ENCODE measurements at places on chromosomes 13 and 19.

DNA sequence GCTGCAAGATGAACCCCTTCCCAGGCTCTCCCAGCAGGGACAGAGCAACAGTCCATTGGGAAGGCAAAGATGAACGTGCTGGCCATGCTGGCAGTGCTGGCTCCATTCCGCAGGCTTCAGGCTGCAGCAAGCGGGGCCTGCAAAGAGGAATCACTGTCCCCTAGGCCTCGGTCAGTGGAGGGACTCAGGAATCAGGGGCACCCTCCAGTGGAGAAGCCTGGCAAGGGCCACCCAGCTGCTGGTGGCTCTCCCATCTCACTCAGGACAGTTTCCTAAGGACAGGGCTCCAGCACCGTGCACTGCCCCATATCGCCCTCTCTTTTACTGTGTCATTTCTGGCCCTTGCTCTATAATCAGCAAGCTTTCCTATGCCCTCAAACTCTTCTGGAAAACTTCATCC lies 498.6 kb downstream of the EFNB2 start:
- DNase-seq, result no peak

- no peak for DNase-seq
Observed at GRCh38 chr19:54045771-54046170, 17.9 kb downstream of the VSTM1 start.

- no peak for DNase-seq
Observed at GRCh38 chr13:87684850-87685742, 13.9 kb downstream of the SLITRK5 start.

DNA sequence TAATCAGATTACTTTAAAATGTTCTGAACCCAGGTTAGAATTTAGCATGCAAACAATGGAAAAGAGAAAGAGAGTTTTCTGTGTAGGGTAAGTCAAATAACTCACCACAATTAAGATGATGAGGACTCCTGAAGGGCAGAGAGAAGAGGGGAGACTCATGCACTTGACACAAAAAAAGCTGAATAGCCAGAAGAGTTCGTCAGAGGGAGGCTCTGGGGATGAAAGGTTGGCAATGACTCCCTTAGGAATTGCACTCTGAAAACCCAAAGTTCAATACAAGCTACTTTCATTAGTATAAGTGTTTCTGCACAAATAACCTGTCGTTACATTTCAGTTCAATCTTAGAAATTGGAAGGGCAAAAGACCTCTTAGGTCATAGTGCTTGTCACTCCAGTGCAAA lies 434.4 kb upstream of the PCDH9 start:
- DNase-seq, result no peak

GRCh38 chr19:46216612-46217011 lies 12.9 kb upstream of the IGFL1 start:
- DNase-seq, result no peak

DNA sequence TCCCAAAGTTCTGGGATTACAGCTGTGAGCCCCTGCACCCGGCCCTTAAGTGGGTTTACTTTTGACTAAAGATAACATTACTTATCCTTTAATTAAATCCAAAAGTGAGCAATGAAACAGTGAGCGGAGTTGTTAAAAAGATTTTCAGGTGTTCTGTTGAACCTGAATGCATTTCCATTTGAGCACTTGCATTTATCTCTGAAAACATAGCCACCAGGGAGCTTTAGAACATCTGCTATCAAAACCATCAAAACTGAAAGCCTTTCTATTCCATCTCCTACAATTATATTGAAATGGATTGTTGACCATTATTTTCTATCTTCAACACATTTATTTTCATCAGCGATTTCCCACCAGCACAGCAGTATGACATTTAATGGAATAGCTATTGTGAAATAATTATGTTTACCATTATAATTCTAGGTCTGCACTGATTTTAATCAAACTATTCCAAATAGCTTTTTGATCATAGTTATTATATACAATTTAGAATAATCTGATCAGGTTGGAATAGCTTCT lies 269.0 kb downstream of the FGF14 start:
- no peak for DNase-seq

DNA sequence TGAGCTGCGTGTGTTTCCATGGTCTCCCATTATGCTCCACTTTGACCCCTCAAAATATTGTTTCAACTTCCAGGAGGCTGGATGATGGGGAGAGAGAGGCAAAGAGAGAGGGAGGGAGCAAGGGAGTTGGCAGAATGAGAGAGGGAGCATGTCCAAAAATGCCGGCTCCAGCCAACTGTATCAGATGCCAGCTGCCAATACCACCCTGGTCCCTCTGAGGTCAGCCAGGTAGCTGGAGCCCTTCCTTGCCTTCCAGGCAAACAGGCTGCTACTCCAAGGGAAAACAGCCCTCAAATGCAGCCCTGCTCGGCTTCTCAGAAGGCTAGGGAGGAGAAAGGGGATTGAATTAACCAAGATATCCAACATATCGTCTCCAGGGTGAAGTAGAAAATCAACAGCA lies 440.0 kb downstream of the TSHZ3 start:
- DNase-seq, result no peak

DNA sequence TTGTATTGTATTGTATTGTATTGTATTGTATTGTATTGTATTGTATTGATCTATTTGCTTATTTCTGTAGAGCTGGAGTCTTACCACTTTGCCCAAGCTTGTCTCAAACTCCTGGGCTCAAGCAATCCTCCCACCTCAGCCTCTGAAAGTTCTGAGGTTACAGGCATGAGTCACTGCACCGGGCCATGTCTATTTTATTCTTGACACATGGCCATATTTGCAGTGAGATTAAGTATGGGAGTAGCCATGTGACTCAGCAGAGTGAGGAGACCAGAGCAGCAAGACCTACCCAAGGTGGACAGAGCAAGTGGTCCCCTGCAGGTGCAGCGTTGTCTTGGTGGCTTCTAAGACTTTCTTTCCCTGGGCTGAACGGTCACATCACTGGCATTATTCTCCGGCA lies 49.1 kb upstream of the UBAC2 start:
- peak; percentile 66 for DNase-seq

- DNase-seq, result no peak
Observed at GRCh38 chr13:40438022-40438680, 228.3 kb downstream of the FOXO1 start.

- DNase-seq, result no peak
Observed at GRCh38 chr19:41327076-41327575, 17.2 kb downstream of the CCDC97 start.

DNA sequence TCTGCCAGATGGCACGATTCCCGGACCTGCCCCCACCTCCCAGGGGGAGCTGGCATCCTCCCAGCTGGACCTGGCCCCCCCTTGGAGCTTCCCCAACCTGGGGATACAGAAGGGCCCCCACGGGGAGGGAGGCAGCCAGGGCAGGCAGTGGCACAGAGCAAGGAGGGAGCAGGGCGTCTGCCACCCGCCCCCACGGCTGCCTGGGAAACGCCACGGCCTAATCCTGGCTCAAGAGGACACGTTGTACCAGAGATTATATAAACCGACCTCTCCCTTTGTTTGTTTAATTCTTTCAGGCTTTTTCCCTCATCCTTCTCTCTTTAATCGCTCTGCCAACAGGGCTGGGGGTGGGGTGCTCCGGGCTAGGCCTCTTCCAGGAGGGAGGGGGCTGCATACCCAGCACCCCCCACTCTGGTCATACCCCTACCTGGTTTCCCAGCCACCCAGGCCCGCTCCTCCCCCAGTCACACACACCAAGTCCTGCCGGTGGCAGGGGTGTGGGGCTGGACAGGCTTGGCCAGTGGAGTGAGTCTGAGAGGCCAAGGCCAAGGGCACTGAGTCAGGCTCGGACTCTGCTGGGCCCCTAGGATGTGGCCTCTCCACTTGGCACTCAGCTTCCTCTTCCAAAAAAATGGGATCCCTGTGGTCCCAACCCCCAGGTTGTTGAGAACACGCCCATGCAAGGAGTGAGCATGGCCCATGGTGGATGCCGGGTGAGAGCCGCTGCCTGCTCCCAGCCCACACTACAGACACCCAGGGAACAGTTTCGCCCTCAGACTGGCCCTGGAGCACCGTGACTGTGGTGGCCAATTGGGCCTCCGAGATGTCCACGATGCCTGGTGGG lies 29.5 kb upstream of the NFIC start:
- DNase-seq, result no peak

GRCh38 chr13:98508685-98509084 lies 68.2 kb downstream of the STK24 start:
- DNase-seq, result no peak

DNA sequence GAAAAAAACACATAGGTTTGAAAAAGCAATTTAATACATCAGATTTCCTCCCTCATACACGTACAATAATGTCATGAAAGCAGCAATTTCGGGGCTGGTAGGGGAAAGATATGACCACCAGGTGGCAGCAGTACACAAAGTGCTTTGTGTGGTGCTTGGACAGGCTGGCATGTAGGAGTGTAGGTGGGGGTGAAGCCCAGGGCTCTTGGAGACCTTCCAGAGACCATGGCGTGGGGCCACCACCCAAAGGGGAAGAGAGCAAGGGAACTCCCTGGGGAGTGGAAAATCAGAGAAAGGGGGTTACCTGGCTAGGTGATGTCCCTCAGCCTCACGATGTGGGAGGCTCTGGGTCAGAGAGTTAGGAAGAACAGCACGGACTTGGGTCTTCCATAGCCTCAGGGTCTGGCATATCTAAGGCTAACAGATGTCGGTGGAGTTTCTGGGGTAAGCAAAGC lies 11.8 kb upstream of the CCNA1 start:
- peak; percentile 72 for DNase-seq

- DNase-seq, result no peak
Observed at GRCh38 chr13:91594061-91594460, 195.6 kb downstream of the GPC5 start.

DNA sequence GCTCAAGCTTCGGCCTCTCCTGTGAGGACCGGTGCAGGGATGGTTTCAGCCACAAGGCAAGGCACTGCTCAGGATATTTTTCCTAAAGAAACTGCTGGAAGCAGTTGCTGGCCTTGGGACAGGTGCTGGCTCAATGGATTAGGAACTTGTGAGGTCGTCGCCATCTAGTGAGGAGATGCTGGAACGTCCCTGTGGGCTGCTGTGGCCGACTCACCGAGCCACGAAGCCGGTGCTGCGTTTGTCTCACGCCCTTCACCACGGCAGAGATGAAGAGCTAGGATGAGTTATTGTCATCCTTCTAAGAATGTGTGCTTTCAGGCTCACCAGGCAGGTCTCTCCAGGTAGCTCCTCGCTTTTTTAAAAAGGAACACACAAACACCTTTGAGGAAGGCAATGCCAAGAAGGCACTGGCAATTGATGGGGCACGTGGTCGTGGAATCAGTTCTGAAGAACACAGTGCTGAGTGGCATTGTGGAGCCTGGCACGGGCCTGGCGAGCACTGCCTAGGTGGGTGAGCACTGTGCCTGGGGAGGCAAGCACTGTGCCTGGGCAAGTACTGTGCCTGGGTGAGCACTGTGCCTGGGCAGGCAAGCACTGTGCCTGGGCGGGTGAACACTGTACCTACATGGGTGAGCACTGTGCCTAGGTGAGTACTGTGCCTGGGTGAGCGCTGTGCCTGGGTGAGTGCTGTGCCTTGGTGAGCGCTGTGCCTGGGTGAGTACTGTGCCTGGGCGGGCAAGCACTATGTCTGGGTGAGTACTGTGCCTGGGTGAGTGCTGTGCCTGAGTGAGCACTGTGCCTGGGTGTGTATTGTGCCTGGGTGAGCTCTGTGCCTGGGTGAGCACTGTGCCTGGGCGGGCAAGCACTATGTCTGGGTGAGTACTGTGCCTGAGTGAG lies 140.4 kb downstream of the TEX29 start:
- DNase-seq, result peak; percentile 57

DNA sequence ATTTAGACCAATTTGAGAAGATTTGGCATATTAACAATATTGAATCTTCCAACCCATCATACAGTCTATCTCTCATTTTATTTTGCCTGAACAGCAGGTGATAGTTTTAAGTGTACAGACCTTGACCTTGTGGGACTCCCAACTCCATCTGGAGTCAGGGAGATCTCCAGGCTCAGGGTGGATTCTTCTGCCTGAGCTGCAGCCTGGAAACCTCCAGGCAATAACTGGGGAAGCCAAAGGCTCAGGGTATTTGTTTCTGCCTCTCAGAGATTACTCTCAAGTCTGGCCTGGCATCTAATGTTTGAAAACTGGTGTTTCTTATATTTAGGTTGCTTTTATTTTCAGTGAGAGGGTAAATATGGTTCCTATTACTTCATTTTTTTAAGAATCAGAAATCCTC lies 102.1 kb upstream of the C1QTNF9B start:
- no peak for DNase-seq

DNA sequence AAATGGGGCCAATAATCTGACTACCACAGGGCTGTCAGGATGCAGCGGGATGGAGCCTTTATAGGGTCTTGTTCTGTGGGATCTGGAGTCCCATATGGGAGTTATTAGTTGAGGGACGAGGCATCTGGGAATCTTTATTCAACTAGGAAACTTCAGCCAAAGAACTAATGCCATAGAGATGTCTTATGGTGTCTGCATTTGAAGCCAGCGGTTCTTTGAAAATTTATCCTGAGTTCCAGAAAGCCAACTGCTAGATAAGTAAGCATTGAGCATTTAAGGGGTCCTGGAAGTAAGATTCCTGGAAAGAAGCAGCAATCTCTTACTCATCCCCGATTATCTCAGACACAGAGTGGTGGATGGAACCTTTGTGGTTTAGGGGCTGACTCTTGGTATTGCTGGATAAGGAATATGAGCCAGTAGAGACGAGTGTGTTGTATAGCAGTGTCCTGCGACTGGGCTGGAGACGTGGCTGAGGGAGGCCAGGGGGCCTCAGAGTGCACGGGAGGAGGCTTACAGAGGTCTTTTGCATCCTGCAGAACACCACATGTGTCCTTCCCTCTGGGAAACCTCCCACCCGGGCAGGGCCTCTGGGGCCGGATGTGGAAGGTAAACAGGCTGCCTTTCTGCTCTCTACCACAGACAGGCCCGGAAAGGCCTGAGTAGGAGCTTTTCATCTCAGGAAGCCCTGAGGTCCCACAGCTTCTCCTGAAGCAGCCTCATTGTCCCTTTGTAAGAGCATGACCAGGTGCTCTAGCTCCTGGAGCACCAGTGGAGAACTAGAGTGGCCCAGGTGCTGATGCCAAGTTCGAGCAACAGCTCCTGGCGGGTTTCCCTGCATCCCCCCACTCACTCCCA lies 28.8 kb downstream of the ACTN4 start:
- DNase-seq, result no peak

DNA sequence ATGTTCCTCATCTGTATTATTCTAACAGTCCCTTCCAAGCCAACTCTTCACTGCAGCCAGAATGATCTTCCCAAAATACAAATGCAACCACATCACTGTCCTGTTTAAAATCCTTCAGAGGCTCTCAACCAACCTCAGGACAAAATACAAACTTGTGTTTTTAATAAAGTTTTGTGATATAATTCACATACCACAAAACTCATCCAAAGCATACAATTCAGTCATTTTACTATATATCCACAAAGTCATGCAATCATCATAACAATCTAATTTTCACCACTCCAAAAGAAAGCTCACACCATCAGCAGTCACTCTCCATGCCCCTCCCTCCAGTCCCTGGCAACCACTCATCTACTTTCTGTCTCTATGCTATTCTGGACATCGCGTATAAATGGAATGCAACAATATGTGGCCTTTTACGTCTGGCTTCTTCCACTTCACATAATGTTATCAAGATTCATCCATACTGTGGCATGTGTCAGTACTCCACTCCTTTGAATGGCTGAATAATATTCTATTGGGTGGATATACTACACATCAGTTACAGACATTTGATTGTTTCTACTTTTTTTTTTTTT lies 81.7 kb upstream of the DOCK9 start:
- no peak for DNase-seq
